Breast epithelium (tissue), 4 donors: ENCODE measurements at places on chromosomes 5 and 9. TPM values are rescaled to one million over a fixed set of nuclear protein-coding genes. Genes with fewer than 3 reads are reported as not detected.

DNA sequence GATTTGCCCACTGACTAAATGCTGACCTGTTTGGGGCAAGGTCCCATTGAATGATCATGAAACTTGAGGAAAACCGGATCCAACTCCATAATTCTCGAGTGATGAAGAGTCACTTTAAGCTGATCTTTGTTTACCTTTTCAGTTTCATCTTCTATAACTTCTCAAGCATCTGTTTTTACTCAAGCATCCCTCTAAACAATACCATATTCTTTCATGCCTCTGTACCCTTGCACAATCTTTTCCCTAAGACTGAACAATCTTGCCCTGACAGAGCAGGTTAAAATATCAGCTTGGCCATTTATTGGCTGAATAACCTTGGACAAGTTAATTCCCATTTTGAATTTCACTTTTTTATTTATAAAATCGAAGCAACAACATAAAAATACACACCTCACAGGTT is 39.8 kb downstream of the TYRP1 start:
- no peak overlapping the region for H3K4me3 ChIP-seq
- H3K27me3 ChIP-seq: no peaks in the 10 kb centered on the region
- DNase-seq: no peak
- H3K4me1 ChIP-seq: no peaks in the 10 kb centered on the region

GRCh38 chr9:16276866-16277265 is 593.6 kb downstream of the BNC2 start:
- H3K36me3 ChIP-seq: no peaks in the 10 kb centered on the region
- no peak overlapping the region for H3K27ac ChIP-seq
- H3K27me3 ChIP-seq: no peaks in the 10 kb centered on the region
- H3K4me3 ChIP-seq: no peak overlapping the region
- DNase-seq: no peak

DNA sequence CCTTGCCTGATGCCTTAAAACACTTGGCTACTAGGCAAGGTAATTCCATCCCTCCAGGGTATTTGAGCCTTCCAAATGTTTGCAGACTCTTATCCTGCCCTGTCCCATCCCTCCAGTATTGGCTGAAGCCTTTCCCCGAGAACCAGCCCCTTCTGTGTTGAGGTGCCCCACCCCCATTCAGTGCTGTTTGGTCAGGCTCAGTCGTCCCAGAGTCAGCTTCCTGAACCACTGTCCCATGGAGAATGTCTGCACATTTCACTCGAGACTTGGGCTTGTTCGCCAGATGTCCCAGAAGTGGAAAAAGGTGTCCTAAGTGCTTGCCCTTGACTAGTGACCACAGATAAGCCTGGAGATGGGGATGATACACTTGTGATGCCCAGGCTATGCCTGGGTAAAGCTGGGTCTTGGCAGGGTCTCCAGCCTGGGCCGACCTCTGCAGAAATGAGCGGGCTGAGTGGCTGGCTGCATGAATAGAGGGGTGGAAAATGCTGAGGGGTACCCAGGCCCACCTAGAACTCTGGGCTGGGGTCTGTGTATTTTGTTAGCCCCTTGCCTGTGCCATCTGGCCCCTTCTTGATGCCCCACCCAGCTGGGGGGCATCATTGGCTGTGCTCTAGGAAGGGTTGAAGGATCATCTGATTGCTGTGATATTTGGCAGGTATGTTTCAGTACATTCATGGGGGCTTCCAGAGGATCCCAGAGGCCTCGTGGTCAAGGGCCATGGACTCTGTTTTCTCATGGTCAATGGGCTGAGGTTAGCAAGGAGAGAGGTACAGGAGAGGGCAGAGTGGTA is 178.4 kb downstream of the MACROH2A1 start:
- no peaks in the 10 kb centered on the region for H3K4me1 ChIP-seq
- peak; percentile 11 for DNase-seq
- no peaks in the 10 kb centered on the region for H3K27me3 ChIP-seq

DNA sequence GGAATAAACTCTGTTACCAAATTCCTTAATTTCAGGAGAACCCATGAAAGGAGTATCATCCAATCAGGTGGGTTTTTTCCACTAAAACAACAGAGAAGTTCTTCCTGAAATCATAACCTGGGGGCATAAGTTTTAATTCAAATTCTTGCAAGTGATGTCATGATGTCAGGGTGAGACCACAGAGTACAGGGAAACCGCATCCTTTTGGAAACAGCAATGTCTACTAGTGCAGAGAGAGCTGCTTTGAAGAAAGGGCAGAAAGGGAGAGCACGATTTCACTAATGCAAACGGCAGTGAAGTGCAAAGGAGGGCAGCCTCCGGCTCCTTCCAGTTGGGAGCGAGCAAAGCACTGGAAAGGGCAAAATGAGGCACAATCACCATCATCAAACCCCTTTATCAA is 20.6 kb upstream of the CMBL start:
- no peaks in the 10 kb centered on the region for H3K27me3 ChIP-seq
- H3K36me3 ChIP-seq: no peaks in the 10 kb centered on the region
- H3K4me3 ChIP-seq: no peak overlapping the region
- H3K4me1 ChIP-seq: peaks cover 5% of the 10 kb centered on the region

The PIK3R1 gene
- 275 TPM for total RNA-seq

DNA sequence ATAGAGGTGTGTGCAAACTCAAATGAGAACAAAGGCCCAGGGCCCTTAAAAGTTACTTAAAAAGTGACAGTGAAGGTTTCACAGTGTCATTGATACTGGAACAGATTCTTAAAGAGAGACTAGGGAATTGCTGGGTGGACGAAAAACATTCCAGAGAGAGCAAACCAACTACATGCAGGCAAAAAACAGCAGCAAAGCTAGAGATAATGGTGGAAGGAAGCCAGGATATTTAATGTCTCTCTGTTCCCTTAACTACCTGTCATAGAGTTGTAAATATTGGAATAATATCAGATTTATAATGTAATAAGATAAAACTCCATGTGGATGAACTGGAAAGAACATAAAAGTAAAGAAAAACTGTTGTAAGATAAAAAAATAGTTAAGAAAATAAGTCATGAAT is 508.6 kb downstream of the TAF11L14 start:
- DNase-seq: no peak
- no peaks in the 10 kb centered on the region for H3K27me3 ChIP-seq
- no peak overlapping the region for H3K27ac ChIP-seq
- no peaks in the 10 kb centered on the region for H3K36me3 ChIP-seq

- no peaks in the 10 kb centered on the region for H3K27me3 ChIP-seq
- no peaks in the 10 kb centered on the region for H3K4me1 ChIP-seq
- no peak overlapping the region for H3K4me3 ChIP-seq
- no peak overlapping the region for H3K27ac ChIP-seq
- DNase-seq: no peak
Measured at GRCh38 chr9:73007966-73008672, 55.3 kb upstream of the ALDH1A1 start.

DNA sequence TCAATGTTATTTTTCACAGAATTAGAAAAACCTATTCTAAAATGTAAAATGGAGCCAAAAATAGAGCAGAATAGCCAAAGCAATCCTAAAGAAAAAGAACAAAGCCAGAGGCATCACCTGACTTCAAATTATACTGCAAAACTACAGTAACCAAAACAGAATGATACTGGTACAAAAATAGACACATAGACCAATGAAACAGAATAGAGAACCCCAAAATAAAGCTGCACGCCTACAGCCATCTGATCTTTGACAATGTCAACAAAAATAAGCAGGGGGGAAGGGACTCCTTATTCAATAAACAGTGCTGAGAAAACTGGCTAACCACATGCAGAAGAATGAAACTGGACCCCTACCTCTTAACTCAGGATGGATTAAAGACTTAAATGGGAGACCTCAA is 65.8 kb upstream of the PDE4D start:
- no peak for DNase-seq
- no peaks in the 10 kb centered on the region for H3K36me3 ChIP-seq
- H3K27me3 ChIP-seq: no peaks in the 10 kb centered on the region
- H3K4me3 ChIP-seq: no peak overlapping the region
- no peak overlapping the region for H3K27ac ChIP-seq
- no peaks in the 10 kb centered on the region for H3K4me1 ChIP-seq

- H3K27me3 ChIP-seq: no peaks in the 10 kb centered on the region
- H3K36me3 ChIP-seq: no peaks in the 10 kb centered on the region
- no peak overlapping the region for H3K4me3 ChIP-seq
- no peaks in the 10 kb centered on the region for H3K4me1 ChIP-seq
- no peak for DNase-seq
Measured at GRCh38 chr5:2895876-2896275, 144.4 kb upstream of the IRX2 start.
